Left lung (tissue), 14 donors: ENCODE measurements at places on chromosomes 5 and 9. TPM values are rescaled to one million over a fixed set of nuclear protein-coding genes. Genes with fewer than 3 reads are reported as not detected.

DNA sequence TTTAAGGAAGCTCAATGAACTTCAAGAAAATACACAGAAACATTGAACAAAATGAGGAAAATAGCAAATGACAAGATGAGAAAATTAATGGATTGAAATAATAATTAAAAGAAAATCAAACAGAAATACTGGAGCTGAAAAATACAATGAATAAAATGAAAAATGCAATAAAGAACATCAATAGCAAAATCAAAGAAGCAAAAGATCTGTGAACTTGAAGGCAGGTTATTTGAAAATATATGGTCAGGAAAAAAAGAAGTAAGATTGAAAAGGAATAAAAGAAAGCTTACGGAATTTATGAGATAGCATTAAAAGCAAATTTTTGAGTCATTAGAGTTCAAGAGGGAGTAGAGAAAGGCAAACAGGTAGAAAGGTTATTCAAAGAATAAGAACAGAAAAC is 42.4 kb downstream of the CERT1 start:
- no peaks in the 10 kb centered on the region for H3K27me3 ChIP-seq
- H3K36me3 ChIP-seq: no peaks in the 10 kb centered on the region
- no peak overlapping the region for H3K4me3 ChIP-seq
- H3K4me1 ChIP-seq: peaks cover 5% of the 10 kb centered on the region
- H3K27ac ChIP-seq: no peak overlapping the region
- DNase-seq: no peak

GRCh38 chr9:115080242-115080641 is 37.7 kb downstream of the TNC start:
- H3K4me1 ChIP-seq: no peaks in the 10 kb centered on the region
- DNase-seq: peak; percentile 50
- H3K27ac ChIP-seq: no peak overlapping the region
- no peaks in the 10 kb centered on the region for H3K36me3 ChIP-seq

GRCh38 chr9:77735494-77735893 is 87.4 kb upstream of the GNA14 start:
- no peaks in the 10 kb centered on the region for H3K36me3 ChIP-seq
- no peak overlapping the region for H3K4me3 ChIP-seq
- no peak overlapping the region for H3K27ac ChIP-seq

DNA sequence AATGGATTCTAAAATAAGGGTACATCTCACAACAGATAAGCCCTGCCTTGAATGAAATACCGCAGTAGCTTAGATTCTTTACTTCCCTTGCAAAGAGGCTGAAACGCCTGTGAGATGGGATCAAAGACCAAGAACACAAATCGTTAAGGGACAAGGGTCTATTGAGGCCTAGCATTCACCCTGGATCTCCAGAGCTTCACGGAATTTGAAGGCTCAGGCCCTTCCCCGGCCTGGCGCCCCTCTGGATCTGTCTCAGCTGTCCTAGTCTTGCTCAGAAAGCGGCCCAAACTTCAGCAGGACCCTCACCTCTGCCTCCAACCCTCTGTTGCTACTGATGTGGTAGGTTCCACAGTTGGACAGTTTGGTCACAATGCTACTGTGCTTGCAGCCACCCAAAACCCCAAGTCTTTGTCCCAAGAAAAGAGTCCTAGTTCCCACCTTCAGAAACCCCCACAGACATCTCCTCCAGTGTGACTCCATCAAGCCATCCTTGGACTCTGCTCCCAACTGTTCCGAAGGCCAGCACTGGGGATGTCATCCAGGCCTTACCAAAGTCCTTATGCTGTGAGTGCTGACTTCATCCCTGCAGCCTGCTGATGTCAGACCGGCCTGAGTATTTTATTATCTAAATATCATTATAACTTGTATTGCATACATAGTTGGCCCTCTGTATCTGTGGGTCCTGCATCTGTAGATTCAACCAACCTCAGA is 9.4 kb downstream of the CORO2A start:
- H3K4me1 ChIP-seq: no peaks in the 10 kb centered on the region
- no peak for DNase-seq
- no peaks in the 10 kb centered on the region for H3K36me3 ChIP-seq

- no peaks in the 10 kb centered on the region for H3K36me3 ChIP-seq
- H3K27me3 ChIP-seq: no peaks in the 10 kb centered on the region
- peaks cover 14% of the 10 kb centered on the region for H3K4me1 ChIP-seq
- H3K4me3 ChIP-seq: no peak overlapping the region
- no peak for DNase-seq
- no peak overlapping the region for H3K27ac ChIP-seq
These were observed 50.4 kb upstream of the CDK5RAP2 start for GRCh38 chr9:120630333-120630732.

DNA sequence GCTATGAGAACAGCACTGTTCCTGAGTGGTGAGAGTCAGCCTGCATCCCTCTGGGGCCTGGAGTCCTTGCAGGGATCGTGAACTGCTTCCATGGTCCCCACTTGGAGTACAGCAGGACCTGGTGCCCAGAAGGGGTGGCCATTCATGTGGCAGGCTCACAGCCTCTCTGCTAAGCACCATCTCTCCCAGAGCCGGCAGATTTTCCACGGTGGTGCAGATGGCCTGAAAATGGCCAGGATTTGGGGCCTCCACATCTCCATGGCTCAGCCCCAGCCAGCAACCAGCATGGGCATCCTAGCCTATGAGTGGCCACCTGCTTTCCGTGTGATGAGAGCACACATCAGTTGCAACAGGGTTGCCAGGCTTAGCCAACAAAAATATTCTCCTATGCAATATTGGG is 33.9 kb upstream of the SEMA4D start:
- no peak overlapping the region for H3K27ac ChIP-seq
- no peaks in the 10 kb centered on the region for H3K36me3 ChIP-seq
- H3K27me3 ChIP-seq: no peaks in the 10 kb centered on the region
- DNase-seq: no peak

Gene GPR151
- not detected for total RNA-seq

Gene ITGA1
- total RNA-seq: 127 TPM

DNA sequence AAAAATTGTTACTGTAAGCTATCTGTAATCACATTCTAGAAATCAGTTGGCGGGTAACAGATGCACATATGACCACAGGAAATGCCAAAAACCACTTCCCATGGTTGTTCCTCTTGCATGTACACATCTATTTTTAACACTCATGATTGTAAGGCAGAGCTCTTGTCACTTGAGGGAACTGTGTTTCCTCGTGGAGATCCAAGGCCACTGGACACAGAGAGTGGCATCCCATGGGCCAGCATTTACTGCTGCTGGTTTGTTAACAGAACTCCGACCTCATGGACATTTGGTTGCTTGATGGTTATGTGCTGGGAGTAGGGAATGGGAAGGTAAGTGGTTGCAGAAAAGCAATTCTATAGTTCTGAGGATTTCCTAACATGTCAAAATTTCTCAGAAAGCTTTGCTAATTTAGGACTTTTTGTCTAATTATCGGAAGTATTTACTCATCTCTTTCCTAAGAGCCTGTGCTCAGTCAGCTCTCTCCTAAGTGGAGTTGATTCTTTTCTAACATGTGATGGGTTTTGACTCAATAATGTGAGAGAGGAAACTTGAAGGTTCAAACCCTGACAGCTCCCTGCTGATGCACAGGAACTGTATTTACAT is 202.0 kb upstream of the NR3C1 start:
- no peaks in the 10 kb centered on the region for H3K36me3 ChIP-seq
- no peak for DNase-seq
- no peak overlapping the region for H3K4me3 ChIP-seq

GRCh38 chr5:139246394-139246793 is 47.1 kb upstream of the MATR3 start:
- no peak for DNase-seq
- peak overlapping the region; percentile 2 for H3K27ac ChIP-seq
- H3K4me3 ChIP-seq: no peak overlapping the region
- no peaks in the 10 kb centered on the region for H3K36me3 ChIP-seq
- no peaks in the 10 kb centered on the region for H3K27me3 ChIP-seq
- H3K4me1 ChIP-seq: peaks cover 11% of the 10 kb centered on the region
